ENCODE measurements at places on chromosomes 7 and 10.

DNA sequence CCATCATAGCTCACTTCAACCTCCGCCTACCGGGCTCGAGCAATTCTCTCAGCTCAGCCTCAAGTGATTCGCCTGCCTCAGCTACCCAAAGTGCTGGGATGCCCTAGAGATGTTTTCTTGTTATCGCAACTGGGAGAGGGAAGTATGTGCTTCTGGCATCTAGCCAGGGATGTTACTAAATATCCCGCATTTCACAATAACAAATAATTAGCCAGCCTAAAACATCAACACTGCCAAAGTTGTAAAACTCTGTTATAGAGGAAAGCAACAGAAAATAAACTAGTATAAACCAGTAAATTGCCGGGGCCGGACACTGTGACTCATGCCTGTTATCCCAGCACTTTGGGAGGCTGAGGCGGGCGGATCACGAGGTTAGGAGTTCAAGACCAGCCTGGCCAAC, 7.2 kb downstream of the INA start:
- DNase-seq = no peak

- DNase-seq = no peak
Measured at GRCh38 chr7:19520392-19520791, 188.4 kb downstream of the POLR1F start.

DNA sequence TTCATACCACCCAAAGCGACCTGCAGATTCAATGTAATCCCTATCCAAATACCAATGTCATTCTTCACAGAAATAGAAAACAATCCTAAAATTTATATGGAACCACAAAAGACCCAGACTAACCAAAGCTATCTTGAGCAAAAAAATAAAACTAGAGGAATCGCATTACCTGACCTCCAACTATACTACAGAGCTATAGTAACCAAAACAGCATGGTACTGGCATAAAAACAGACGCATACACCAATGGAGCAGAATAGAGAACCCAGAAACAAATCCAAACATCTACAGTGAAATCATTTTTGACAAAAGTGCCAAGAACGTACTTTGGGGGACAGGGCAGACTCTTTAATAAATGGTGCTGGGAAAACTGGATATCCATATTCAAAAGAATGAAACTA, 16.9 kb upstream of the CUL1 start:
- DNase-seq = no peak

DNA sequence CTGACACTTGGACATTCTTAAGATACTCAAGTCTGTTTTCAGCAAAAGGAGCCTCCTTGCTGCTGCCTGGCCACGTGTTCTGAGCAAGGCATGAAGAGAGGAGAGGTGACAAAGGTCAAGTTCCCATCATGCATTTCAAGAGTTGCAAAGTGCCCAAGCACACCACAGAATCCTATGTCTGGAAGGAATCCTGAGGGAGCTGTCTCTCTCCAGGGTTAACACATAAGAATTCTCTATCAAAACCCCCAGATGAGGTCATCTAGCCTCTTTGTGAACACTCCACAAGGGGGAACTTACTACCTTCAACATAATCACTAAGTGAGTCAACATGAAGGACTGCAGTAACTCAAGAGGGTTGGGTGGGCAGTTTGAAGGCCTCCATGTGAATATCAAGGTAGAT, 155.5 kb downstream of the RNF216 start:
- peak; percentile 81 for DNase-seq

Measured in kidney epithelial cell (primary cell).